ENCODE measurements at places on chromosomes 4 and X. TPM values are rescaled to one million over a fixed set of nuclear protein-coding genes. Genes with fewer than 3 reads are reported as not detected.

Gene AKAP4
- total RNA-seq = not detected

Gene BTK
- 235 TPM for total RNA-seq

Gene BEND2
- total RNA-seq = not detected

DNA sequence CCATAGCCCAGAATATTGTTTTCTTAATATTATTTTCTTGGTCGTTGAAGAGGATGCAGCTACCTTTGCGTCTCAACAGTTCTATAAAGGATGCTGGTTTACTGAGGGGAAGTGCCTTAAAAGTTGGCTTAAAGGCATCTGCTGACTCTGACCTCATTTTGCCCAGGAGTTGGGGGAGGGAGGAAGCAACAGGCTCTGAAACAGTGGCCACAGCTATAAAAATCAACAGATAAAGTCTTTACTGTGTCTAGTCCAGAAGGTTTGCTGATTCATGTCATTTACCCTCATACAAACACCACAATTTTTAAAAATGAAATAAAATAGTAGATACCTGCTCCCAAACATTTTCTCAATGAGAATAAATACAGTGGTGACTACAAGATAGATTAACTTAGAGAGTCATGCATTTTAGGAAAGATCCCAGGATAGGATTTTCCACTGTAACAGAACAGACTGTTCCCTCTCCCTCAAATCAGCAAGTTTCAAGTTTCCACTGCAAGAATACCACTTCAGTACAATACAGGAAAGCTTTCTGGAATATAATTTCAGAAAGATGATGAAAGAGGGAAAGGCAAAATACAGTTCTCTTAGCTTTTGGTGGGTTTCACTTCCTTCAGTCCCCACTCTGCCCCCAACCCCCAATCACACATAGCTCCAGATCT, 1.9 kb downstream of the PHKA1 start:
- no peak for DNase-seq

GRCh38 chr4:72602396-72603376, 33.7 kb upstream of the ADAMTS3 start:
- DNase-seq = no peak

- DNase-seq = no peak
These were observed 759.1 kb upstream of the SLIT2 start for GRCh38 chr4:19492606-19493005.

GRCh38 chr4:52329894-52330293, 278.8 kb downstream of the SPATA18 start:
- DNase-seq = no peak
